ENCODE measurements at places on chromosomes 12 and 14. TPM values are rescaled to one million over a fixed set of nuclear protein-coding genes. Genes with fewer than 3 reads are reported as not detected.

- H3K36me3 ChIP-seq = no peaks in the 10 kb centered on the region
- H3K27ac ChIP-seq = no peak overlapping the region
Measured at GRCh38 chr14:20734430-20734806, 11.3 kb upstream of the EDDM3A start.

OR6S1 gene
- not detected for total RNA-seq

RPL10L gene
- total RNA-seq = not detected

ADGRD1 gene
- total RNA-seq = 168 TPM

RAB15 gene
- 9.8 TPM for total RNA-seq
